ENCODE measurements at places on chromosomes 16 and 17.

DNA sequence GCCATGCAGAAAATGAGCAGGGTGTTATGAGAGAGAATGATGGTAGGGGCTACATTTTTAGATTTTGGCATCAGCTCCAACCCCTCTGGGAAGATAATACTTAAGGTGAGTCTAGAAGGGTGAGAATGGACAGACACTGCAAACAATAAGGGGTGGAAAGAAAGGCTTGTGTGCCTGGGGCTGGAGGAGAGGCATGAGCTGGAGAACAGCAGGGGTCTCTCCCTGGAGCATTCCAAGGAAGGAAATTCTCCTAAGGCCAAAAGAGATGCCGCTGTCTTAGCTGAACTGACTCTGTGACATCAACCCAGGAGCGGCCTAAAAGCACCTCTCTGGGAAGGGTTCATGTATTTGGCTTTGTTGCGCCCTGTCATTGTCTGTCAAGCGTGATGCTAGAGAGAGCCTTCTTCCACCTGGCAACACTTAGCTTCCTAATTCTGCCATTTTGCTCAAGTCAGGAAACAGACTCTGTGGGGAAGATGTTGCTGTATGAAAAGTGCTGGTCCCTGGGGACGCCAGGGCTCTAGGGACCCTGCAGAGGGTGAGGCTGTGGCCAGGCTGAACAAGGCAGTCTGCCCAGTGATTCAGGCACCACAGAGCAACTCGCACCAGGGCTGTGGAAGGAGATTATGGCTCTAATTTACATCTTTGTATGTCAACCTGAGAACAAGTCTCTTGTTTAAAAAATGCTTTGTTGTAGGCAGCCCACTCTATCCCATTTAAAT is 225.7 kb downstream of the CBLN1 start:
- no peak for DNase-seq

- no peak for DNase-seq
Observed at GRCh38 chr16:16992975-16993765, 477.6 kb downstream of the XYLT1 start.

- no peak for DNase-seq
Observed at GRCh38 chr17:44830359-44831288, 537 bp upstream of the GJC1 start.

DNA sequence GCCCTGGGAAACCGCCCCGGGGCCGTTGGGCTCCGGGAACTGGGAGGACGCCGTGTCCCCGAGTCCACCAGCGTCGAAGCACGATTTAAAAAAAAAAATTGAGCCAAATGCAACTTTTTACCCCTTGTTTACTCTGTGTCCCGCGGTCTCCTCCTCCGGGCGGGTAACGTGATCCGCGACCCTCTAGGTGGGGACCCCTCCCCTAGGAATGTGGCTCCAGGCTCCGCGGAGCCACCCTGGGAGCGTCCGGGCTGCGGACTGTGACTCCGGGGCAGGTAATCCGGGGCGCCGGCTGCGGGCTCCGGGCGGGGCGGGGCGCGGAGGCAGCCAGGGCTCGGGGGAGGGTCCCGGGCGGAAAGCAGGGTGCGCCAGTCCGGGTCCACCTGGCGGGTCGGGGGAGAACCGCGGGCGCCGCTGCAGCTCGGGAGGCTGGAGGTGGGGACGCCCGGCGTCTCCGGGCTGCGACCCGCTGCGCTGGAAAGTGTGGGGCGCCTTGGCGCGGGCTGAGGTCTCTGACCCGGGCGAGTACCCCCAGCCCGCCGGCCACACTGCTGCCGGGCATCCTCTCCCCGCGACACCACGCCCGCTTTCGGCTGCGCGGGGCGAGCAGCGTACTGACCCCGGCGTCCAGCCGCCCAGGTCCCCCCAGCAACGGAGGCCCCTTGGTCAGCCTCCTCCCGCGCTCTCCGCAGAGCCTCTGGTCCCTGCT is 852 bp upstream of the HELZ start:
- DNase-seq: peak; percentile 24

GRCh38 chr17:59892251-59892923 is 356 bp downstream of the TUBD1 start:
- peak; percentile 59 for DNase-seq

DNA sequence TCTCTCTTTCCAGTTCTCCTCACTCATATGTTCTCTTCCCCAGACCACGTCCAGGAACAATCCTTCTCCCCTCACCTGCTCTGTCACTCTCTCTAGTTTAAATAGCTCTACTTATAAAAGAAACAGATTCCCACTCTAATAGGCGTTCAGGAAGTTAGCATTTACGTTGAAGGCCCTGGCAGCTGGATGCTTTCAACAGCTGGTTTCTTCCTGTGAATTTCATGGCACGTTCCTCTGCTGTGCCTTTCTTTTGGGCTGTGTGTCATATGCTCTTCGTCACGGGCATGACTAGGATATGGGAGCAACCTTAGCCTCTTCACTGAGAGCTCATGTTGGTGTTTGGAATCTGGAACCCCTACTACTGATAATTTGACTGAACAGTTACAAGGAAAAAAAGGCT is 73.2 kb downstream of the ZNF18 start:
- DNase-seq: no peak

DNA sequence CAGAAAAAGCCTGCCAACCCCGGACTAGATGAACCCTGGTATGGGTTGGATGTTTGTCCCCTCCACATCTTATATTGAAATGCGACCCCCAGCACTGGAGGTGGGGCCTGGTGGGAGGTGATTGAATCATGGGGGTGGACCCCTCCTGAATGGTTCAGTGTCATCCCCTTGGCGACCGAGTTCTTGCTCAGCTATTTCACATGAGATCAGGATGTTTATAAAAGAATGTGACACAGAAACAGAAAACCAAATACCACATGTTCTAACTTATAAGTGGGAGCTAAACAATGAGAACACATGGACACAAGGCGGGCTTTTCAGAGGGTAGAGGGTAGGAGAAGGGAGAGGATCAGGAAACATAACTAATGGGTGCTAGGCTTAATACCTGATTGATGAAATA is 576.0 kb upstream of the HSBP1 start:
- DNase-seq: no peak

DNA sequence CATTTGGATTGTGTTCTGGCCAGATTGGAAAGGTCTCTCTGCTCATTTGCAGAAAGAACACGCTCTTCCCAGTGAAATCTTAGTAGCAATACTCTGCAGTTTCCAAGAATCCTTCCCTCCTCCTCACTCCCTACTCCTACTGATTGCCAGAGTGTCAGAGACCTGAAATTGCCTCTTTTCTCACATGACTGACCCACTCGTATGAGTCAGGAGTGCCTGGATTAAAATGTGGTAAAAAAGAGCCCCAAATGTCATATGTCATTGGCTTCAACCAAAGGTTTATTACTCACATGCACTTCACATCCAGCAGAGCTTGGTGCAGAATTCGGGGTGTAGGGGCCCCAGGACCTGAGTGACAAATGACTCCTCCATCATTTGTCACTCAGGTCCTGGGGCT is 39.7 kb upstream of the IRX3 start:
- peak; percentile 40 for DNase-seq

- no peak for DNase-seq
Observed at GRCh38 chr17:77304051-77304745, 163.4 kb downstream of the SEC14L1 start.

DNA sequence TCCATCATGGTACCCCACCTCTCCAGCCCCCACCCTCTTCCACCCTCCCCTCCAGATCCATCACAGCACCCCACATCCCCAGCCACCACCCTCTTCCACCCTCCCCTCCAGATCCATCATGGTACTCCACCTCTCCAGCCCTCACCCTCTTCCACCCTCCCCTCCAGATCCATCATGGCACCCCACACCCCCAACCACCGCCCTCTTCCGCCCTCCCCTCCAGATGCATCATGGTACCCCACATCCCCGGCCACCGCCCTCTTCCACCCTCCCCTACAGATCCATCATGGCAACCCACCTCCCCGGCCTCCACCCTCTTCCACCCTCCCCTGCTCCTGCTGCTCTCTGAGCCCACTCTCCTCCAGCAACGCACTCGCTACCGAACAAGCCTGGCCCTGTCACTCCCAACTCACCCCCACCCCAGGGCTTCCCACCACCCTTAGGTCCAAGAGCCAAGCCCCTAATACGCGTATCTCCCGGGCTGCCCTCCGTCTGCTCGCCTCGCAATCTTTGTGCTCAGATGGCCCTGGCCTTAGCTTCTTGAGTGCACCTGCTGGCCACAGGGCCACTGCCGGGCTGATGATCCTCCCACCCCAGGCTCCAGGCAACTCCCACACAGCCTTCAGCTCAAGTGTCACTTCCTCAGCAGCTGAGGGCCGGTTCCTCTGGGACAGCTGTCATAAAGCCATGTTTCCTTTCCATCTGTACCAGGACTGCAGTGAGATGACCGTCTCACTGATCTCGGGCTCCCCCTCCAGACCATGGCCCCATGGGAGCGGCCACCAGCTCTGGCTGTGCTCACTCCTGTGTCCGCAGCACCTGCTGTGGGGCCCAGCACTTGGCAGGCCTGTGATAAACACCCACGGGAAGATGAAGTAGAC is 25.5 kb downstream of the KDM8 start:
- no peak for DNase-seq

GRCh38 chr16:86668136-86668910 is 90.0 kb downstream of the FOXL1 start:
- no peak for DNase-seq

- DNase-seq: no peak
Observed at GRCh38 chr16:15942931-15943690, 6.3 kb upstream of the ABCC1 start.

DNA sequence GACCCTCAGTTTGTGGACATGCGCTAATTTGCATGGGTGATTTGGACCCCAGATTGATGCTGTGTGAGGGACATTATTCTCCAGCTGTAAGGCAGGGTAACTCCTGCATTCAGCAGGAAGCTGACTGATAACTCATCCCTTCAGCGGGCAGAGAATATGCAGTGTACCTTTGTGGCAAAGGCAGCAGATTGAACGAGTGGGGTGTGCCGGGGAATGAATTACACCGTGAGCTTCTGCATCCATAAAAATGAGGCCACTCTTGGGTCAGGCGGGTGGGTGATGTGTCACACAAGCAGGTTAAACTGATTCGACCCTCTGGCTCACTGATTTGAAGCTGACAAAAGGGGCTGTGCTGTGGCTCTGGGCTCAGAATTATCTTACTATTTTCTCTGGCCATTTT is 128.9 kb upstream of the PMFBP1 start:
- no peak for DNase-seq

DNA sequence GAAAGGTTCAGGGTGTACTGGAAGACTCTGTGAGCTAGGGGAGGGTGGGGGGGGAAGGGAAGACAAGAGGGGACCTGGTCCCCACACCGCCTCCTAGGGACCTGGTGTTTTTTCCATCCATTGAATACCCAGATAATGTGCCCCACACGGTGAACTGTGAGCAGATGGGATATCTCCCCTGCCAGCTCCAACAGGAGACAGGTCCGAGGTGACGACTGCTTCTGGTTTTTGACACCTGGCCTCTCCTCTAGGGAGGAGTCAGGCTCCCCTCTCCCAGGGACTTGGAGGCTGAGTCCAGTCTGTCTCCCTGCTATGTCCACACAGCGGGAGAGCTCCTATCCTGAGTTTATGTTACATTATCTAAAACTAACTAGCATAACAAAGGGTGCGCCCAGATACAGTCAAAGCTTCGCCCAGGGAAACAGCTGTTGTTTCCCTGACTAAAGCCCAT is 1.8 kb downstream of the MARVELD3 start:
- DNase-seq: no peak

- no peak for DNase-seq
Observed at GRCh38 chr16:71501547-71501946, 12.4 kb upstream of the ZNF19 start.

All from head of caudate nucleus (tissue), 42 donors.